ENCODE measurements at places on chromosomes 1 and 21.

- peak; percentile 21 for DNase-seq
Observed at GRCh38 chr1:229714964-229715603, 89.0 kb downstream of the URB2 start.

- DNase-seq: peak; percentile 79
Observed at GRCh38 chr1:245748646-245749045, 593.9 kb downstream of the KIF26B start.

GRCh38 chr1:226201029-226201593 is 14.6 kb upstream of the ACBD3 start:
- DNase-seq: no peak

DNA sequence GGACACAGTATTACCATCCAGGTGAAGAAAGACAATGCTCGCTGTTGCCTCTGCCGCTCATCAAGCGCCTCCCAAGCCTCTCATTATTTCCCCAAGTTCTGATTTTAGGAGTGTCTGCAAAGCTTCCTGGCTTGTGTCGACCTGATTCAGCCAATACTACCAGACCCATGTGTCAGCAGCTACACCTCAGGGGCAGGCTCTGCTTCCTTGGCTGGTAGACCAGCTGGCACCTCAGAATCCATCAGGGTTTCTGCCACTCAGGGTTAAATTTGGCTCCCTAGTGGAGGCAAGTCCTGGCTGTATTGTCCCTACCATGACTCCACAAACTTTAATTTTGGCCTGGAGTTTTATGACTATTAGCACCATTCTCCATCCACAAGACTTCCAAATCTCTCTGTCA is 35.4 kb downstream of the SUSD4 start:
- DNase-seq: no peak

GRCh38 chr1:93595266-93595665 is 86.4 kb downstream of the BCAR3 start:
- DNase-seq: no peak

GRCh38 chr1:246476771-246477170 is 30.3 kb downstream of the SMYD3 start:
- no peak for DNase-seq

GRCh38 chr1:8962812-8963530 is 17.3 kb downstream of the CA6 start:
- peak; percentile 27 for DNase-seq

DNA sequence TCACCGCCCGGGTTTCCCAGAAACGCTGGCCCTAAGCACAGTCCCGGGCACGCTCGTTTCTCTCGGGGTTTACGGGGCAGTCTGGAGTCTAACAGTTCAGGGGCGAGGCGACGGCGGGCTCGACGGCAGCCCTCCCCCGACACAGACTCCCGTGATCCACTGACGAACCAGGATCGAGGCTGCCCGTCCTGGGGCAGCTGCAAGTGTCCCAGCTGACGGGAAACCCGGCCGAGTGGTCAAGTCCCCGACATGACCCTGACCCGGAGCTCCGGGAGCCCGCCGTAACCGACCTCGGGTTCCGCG is 494 bp downstream of the UBE2J2 start:
- DNase-seq: no peak

DNA sequence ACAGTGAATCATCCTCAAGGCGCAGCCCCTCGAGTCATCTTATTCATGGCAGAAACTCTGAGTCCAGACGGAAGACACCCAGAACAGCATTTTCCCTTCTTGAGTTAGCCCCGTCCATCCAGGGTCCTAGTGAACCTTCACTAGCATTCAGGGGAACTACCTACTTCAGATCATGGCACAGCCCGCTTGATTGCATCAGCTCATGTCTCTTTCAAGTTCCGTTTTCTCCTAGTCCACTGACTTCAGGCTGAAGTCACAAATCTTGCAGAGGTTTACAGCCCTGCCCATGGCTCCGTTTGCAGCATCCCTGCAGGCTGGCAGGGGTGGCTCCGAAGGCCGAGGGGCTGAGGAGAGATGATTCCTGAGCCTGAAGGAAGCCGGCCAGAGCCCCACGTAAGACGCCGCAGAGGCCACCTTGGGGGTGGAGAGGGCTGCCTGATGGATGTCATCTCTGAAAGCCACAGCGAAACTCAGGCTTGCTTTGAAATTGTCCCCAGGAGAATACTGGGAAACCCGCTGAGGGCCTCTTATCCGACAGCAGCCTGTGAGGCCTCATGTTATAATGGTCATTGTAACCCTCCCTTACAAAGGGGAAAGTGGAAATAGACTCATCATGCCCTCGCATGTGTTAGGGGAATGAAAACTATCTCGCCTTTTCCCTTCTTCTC is 310.2 kb upstream of the AJAP1 start:
- DNase-seq: no peak

- DNase-seq: no peak
Observed at GRCh38 chr1:92752719-92753118, 32.2 kb downstream of the EVI5 start.

- no peak for DNase-seq
Observed at GRCh38 chr1:33146003-33146402, 35.8 kb downstream of the TRIM62 start.

DNA sequence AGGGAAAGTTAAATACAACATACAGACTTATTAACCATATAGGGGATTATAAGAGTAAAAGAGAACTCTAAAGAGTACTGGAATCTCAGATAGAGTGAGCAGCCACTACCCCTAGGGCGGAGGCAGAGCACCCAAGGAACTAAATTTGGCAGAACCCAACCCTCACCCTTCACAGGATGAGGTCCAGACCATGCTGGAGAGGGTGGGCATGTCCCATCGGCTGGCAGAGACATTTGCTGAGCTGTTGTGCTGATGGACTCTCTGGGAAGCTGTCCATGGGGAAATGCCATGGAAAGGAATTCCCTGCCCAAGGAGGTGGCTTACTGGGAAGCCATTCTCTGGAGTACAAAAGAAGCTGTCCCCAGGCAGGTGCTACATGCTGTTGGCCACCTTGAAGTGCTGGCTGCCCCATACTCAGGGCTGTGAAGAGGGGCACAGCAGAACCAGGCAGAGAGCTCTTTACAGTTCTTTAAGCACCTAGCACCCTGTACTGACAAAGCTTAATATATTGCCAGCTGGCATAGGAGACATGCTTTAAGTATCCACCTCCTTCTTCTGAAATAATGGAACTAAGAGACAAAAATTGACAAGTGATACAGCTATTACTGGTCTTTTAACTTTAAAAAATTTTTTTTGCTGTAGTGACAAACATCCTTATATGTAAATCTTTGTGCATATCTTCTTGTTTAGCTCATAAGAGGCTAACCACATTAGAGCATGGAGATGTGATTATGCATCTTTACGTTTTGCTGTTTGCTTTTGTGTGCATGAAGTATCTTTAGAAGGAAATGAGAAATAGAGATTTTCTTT is 29.6 kb downstream of the TSNAX start:
- no peak for DNase-seq

- peak; percentile 89 for DNase-seq
Observed at GRCh38 chr1:182120411-182121258, 59.1 kb upstream of the ZNF648 start.

GRCh38 chr1:193971595-193971994 is 785.2 kb upstream of the B3GALT2 start:
- no peak for DNase-seq

DNA sequence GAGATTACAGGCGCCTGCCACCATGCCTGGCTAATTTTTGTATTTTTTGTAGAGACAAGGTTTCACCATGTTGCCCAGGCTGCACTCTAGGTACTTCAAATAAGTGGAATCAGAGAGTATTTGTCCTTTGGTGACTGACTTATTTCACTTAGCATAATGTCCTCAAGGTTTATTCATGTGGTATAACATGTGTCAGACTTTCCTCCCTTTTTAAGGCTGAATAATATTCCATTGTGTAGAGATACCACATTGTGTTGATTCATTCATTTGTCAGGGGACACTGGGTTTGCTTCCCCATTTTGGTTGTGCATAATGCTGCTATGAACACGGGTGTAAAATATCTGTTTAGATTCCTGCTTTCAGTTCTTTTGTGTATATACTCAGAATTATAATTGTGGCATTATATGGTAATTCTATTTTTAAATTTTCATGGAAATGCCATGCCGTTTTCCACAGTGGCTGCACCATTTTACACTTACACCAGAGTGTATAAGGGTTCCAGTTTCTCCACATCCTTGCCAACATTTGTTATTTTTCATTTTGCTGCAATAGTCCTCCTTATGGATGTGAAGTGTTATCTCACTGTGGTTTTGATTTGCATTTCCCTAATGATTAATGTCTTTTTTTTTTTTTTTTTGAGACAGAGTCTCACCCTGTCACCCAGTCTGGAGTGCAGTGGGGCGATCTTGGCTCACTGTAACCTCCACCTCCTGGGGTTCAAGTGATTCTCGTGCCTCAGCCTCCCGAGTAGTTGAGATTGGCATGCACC is 35.1 kb downstream of the IL6R start:
- DNase-seq: no peak

GRCh38 chr21:33954395-33954794 is 38.8 kb upstream of the ATP5PO start:
- no peak for DNase-seq

DNA sequence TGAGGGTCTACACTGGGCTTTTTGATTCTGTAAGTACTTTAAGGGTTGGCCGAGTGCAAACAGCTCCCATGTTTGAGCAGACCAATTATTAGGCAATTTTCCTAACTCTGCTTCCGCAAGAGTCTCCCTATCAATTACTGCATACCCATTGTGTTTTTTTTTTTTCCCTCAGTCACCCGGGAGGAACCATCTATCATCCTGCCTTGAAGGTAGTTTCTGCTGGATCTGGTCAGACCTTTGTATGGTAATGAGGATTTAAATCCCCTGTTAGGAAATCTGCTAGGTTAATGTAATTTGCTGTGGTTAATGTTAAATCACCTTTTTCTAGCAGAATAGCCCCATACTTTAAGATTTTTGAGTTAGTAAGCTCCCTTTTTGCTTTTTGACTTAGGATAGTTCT is 40.8 kb upstream of the WARS2 start:
- no peak for DNase-seq

DNA sequence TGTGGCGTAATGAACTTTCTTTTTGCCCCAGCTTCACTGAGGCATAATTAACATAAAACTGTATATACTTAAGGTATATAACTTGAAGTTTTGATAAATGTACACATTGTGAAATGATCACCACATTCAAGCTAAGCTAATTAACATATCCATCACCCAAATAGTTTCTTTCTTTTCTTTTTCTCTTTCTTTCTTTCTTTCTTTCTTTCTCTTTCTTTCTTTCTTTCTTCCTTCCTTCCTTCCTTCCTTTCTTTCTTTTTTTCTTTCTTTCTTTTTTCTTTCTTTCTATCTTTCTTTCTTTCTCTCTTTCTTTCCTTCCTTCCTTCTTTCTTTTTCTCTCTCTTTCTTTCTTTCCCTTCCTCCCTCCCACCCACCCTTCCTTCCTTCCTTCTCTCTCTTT is 62.5 kb downstream of the XCL1 start:
- DNase-seq: no peak

DNA sequence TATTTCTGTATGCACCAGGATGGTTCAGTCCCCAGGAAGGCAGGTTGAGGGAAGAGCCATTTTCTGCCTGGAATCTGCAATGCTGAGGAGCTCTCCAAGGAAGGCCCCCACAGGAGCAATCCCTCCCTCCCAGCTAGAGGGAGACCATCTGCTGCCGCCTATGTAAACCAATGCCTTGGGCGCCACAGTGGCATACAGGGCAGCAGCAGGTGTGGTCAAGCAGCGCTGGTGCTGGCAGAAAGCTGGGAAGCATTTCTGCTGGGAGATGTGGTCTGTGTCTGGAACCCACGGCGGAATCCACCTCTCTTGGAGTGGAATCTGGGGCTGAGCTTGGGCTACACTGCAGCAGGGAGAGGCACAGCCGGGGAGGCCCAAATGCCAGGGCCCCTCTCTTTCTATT is 283.3 kb downstream of the RRAGC start:
- peak; percentile 40 for DNase-seq

DNA sequence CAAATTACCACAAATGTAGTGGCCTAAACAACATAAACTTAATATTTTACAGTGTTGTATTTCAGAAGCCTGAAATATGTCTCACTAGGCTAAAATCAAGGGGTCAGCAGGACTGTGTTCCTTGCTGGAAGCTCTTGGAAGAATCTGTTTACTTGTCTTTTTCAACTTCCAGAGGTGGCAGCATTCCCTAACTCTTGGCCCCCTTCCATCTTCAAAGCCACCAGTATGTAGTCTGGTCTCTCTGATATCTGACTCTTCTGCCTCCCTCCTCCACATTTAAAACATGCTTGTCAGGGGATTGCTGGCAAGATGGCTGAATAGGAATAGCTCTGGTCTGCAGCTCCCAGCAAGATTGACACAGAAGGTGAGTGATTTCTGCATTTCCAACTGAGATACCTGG is 567.5 kb downstream of the PLA2G4A start:
- no peak for DNase-seq

GRCh38 chr1:28927648-28928313 is 13.4 kb downstream of the EPB41 start:
- no peak for DNase-seq

DNA sequence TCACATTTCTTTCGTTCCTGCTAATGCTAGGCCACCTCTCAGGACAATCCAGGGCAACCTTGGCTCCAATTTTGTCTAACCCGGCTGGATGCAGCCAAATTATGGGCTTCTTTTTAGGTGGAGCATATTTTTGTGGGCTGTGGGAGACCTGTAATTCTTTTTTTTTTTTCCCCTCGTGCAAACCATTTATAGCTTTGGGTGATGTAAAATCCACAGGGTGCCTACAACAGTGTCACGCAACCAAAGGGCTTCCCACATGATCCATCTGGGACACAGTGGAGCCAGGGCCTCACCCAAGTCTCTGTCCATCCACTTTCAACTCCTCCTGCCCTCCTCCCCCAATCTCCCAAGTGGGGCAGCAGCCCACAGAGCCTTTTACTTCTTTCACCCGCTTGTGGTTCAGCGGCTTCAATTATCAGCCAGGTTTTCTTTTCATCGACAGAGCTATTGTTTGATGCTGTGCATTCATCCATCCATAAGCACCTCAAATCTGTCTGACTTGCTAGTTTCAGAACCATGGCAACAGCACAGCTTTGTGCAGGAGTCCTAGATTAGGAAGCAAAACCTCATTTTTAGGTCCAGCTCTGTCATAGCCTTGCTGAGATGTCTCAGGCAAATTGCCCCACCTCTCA is 10.0 kb upstream of the OVAAL start:
- DNase-seq: no peak

GRCh38 chr1:209456878-209457277 is 126.6 kb upstream of the CAMK1G start:
- no peak for DNase-seq

DNA sequence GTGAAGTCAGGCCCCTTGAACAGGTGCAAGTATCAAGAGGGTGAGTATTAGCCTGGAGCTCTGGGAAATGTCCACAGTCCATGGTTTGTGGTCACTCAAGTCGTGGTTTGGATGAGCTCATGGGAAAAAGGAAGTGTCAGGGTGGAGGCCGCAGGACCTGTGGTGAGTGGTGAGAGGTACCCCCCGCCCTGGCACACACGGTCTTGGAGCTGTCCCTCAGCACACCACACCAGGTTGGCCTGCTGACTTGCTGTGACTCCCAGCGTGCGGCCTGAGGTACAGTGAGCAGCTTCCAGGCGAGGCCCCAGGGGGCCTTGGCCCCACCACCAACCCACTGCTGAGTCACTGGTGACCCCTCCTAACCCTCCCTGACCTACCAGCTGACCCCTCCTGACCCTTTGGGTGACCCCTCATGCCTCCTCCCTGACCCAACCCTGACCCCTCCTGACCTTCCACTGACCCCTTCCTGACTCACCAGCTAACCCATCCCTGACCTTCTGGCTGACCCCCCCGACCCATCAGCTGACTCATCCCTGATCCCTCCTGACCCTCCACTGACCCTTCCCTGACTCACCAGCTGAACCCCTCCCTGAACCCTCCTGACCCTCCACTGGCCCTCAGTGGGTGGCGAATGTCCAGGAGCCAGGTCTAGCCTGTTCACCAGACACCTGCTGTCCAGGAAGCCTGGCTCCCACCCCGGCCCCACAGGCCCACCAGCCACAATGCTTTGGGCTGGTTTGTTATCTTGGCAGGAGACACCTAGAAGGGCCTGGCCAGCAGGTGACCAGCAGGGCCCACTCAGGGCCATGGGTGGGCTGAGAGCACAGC is 34.8 kb upstream of the RNF187 start:
- DNase-seq: no peak

Measured in NCI-H526 treated with DMSO at 0.1 percent for 48 hours (cell line).